ENCODE measurements at places on chromosomes 6 and 20.

DNA sequence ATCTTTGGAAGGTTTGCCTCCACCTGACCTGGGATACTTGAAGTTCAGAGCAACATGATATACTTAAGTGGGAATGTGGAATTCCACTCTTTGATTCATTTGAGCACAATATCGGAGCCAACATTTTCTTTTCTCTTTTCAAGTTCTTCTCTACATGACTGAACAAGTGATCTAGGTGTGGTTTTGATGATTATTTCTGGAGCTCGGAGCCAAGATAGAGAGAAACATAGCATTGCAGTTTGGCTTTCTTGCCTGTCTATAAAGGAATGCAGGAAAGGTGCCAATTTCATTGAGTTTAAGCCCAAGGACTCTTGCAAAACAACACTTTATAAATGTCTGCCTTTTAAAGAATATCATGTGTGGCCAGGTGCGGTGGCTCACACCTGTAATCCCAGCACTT lies 124.2 kb upstream of the FAM83B start:
- no peak for DNase-seq

- no peak for DNase-seq
These were observed 923 bp downstream of the GMDS start for GRCh38 chr6:2244261-2245102.

- no peak for DNase-seq
These were observed 2.5 kb downstream of the DEK start for GRCh38 chr6:18261877-18262276.

- no peak for DNase-seq
These were observed 22.9 kb upstream of the NPBWR2 start for GRCh38 chr20:64130271-64130670.

DNA sequence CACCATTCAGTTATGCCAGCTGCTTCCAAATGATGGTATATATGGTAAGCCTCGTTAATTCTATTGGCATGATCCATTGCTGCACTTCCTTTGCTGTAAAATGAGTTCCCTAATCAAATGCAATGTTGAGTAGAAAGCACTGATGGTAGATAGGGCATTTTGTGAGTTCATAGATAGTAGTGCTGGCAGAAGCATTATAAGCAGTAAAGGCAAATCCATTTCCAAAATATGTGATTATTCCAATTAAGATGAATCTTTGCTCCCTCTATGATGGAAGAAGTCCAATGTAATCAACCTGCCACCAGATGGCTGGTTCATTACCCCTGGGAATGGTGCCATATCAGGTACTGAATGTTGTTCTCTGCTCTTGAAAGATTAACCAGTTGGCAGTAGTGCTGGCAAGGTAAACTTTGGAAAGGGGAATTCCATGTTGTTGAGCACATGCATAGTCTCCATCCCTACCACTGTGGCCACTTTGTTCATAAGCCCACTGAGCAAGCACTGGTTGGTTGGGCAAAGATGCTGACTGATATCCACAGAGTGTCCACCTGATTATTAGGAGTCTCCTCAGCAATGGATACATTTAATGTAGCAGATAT lies 5.6 kb upstream of the TBPL1 start:
- DNase-seq = no peak

DNA sequence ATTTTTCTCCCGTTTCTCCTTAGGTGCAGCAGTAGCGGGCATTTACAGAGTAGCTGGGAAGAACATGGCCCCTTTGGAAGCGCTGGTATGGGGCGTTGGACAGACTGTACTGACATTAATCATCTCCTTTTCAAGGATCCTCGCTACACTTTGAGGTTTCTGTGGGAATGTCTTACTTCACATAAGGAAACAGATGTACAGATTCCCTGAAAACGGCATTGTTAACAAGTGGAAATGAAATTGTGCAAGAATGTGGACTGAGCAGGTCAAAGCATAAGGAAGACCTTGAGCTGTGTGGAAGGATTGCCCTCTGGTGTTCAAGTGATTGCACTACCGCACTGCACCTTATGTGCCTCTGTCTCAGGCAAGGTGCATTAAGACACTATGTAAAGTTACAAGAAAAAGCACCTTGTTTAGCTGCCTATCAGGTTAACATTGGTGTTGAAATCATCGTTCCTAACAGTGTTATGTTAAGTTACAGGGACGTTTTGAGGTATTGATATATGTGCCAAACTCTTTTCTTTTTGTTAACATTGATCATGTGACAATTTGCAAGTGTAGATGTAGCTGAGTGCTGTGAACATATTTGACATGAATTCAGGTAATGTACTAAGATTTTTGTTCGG lies 38.0 kb downstream of the TMEM170B start:
- peak; percentile 20 for DNase-seq

DNA sequence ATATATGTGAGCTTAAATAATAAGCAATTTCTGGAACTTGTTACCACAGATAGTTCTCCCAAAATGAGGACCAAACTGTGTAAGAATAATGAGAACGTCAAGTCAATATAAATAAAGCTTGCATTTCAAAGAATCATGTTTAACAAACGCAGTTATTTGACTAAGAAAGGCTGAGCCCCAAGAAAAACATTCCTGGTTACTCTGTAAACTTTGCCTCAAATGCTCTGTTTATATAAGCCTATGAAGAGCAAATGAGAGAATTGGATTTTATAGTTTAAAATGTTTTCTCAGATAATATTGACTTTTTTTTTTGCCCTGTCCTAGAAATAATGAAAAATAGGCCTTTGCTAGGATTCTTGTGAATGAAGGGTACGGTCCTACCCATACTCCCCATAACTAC lies 81.3 kb downstream of the C6orf52 start:
- no peak for DNase-seq

GRCh38 chr20:41905199-41905598 lies 287.0 kb upstream of the CHD6 start:
- no peak for DNase-seq

DNA sequence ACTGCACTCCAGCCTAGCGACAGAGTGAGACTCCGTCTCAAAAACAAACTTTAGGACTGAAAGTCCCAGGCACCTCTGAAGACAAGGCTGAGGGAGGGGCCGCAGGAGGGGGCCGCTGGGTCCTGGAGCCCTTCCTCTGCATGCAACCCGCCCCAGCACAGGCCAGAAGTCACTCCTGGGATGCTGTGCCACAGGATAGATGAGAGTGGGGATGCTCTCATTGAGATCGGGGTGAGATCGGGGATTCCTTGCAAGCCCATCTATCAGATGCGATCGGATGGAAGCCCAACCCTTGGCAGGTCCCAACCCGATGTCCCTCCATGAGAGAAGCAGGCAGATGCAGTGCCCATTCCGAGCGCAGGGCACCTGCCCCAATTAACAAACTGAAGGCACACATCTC lies 66.5 kb downstream of the WDR27 start:
- DNase-seq = no peak

- DNase-seq = no peak
These were observed 228.9 kb downstream of the RNGTT start for GRCh38 chr6:88734544-88734943.

DNA sequence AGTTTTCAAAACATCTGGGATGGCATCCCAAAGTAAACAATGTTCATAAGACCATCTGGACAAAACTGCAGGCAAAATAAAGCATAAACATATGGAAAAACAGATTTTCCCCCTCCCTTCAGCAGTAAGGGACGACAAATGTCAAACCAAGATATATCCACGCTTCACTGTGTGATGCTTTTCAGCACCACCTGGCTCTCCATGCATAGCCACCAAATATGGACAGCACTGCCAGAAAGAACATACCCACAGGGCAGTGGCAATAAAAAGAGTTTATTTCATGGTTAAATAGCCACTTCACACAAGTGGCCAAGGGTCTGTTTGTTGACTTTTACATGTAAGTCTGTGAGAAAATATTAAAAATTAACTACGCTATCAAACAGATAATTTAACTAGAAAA lies 23.1 kb downstream of the USP45 start:
- no peak for DNase-seq

Measured in GM06990 (cell line).